Gastroesophageal sphincter (tissue), 4 donors: ENCODE measurements at places on chromosomes 3 and 15. TPM values are rescaled to one million over a fixed set of nuclear protein-coding genes. Genes with fewer than 3 reads are reported as not detected.

- ATAC-seq, result no peak
Measured at GRCh38 chr3:182294256-182294655, 499.0 kb upstream of the ATP11B start.

DNA sequence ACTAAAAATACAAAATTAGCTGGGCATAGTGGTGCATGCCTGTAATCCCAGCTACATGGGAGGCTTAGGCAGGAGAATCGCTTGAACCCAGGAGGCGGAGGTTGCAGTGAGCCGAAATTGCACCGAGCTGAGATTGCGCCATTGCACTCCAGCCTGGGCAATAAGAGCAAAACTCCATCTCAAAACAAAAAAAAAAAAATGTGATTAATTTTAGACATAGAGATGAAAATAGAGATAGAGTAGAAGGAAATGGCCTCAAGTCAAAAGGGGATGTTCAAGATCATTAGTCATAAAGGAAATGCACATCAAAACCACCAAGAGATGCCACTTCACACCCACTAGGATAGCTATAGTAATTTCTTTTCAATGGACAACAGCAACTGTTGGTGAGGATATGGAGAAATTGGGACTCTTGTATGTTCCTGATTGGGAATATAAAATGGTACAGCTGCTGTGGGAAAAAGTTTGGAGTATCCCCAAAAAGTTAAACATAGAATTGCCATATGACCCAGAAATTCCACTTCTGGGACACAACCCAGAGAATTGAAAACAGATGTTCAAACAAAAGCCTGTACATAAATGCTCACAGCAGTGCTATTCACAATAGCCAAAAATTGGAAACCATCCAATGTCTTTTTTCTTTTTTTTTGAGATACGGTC lies 55.4 kb downstream of the ABHD2 start:
- peak; percentile 53 for ATAC-seq

The PARP15 gene
- total RNA-seq, result not detected

The PATL2 gene
- not detected for total RNA-seq

GRCh38 chr15:58472821-58473581 lies 41.2 kb downstream of the LIPC start:
- ATAC-seq, result no peak

GRCh38 chr3:122312826-122313225 lies 12.2 kb upstream of the CSTA start:
- no peak for ATAC-seq

GRCh38 chr3:171904829-171905228 lies 61.7 kb downstream of the TMEM212 start:
- no peak for ATAC-seq

GRCh38 chr15:85062560-85062959 lies 80.9 kb downstream of the PDE8A start:
- ATAC-seq, result no peak

The CKMT1A gene
- 0.62 TPM for total RNA-seq

- no peak for ATAC-seq
Measured at GRCh38 chr3:99864289-99864688, 46.6 kb downstream of the CMSS1 start.

DNA sequence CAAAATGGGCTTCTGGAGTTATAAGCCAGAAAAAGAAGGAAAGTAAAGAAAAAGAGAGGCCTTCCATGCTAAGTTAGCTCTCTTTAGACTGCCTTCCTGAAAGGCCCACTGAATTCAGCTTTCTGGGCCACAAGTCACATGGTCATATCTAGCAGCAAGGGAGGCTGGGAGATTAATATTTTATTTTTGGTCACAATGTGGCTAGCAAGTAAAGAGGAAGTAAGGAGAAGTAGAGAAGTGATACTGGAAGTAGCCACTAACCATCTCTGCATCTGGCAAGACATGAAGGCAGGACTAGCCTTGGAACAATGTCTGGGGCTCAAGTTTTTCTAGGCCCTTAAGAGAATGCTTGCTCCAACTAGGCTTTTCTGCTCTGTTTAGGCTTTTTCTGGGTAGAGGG lies 81.8 kb upstream of the UBE2E1 start:
- no peak for ATAC-seq

The TMCO5A gene
- not detected for total RNA-seq

DNA sequence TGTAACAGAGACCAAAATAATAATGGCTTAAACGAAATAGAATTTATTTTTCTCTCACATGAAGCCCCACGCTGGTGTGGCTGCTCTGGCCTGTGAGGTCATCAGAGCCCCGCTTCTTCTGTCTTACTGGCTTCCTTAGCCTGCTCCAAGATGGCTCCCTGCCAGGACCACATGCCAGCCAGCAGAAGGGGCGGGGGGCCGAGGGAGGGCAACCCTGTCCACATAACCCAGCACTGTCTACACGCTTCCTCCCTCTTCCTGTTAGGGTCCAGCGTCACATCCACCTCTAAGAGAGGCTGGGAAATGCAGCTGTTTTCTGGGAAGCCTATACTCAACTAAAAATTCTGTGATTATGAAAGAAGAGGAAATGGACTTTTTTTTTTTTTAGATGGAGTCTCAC lies 107.9 kb upstream of the DLG1 start:
- ATAC-seq, result peak; percentile 57

DNA sequence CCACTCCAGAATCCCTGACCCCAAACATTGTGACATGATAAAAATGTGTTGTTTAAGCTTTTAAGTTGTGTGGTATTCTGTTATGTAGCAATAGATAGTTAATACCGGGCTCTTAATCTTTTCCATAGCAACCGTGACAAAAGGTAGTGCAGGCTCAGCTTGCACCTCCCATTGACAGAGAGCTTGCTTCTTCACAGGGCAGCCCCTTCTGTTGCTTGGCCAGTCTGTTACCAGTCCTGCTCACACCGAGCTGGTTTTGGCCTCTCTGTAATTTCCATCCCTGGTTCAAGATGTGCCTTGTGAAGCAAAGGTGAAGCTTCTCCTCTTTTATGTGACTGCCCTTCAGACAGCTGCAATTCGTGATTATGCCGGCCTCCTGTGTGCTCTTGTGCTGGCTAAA lies 86.9 kb downstream of the CRYGS start:
- ATAC-seq, result no peak

DNA sequence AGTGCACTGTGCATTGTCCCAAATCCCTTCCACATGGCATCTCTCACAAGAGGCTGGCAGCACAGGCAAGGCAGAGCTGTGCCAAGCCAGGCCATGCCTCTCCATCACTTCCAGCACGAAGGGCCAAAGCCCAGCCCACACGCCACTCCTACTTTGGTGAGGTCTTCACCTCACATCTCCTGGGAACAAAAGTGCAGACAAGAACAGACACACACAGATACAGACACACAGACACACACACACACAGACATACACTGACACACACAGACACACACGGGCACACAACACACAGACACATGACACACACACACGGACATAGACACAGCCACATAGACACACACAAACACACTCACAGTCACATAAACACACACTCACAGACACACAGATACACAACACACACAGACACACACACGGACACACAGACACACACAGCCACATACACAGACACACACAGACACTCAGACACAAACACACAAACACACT lies 233.3 kb downstream of the UACA start:
- ATAC-seq, result no peak

- no peak for ATAC-seq
Measured at GRCh38 chr15:60667925-60668324, 189.0 kb upstream of the ICE2 start.

DNA sequence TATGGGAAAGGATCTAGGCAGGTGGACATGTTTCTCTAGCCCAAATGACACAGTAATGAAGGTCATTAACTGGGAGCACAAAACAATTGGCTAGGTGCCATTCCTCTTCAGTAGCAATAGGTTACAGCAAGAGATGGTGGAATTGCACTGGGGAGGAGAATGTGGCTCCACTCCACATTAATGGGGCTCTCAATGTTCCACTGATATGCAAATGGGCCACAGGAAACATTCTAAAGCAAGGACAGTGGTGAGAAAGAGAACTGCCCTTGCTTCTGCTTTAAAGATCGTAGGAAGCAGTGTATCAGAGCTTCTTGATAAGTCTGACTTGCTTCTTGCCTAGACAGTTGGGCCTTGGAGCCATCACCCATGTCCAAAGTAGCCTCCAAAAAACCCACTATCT lies 271.4 kb upstream of the PPP2R3A start:
- no peak for ATAC-seq

The CCR9 gene
- not detected for total RNA-seq

DNA sequence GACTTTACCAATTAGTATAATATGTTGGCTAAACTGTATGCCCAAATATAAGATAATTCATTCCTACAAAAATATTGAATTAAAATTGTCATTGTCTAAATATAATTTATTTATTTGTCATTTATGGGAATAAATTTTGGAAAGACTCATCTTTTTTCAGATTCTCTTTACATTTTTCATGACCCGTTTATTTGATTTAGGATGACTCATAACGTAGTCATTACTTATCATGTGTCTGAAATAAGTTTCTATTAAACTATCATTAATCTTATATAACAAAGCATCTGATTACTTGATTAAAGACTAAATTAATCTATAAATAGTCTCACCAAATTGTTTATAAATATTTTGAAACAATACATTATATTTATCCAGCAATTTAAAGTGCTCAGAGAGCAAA lies 516.6 kb downstream of the CADM2 start:
- no peak for ATAC-seq

DNA sequence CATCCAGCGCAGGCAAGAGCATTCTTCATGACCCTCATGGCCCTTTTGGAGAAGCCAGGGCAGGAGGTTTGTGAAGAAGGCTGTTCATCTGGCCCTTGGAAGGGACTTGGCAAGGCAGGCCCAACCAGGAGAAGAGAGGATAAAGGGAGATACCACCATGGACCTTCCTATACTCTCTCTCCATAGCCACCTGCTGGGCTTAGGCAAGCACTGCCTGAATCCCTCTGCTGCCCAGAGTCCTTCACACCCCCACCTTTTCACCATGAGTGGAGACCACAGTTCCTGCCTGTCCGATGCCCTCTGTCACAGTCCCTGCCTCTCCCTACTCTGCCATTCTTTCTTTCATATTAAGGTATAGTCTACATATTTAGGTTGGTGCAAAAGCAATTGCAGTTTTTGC lies 10.6 kb upstream of the SFMBT1 start:
- no peak for ATAC-seq

The NR2F2 gene
- 126 TPM for total RNA-seq

GRCh38 chr3:184694716-184695115 lies 17.1 kb downstream of the MAGEF1 start:
- ATAC-seq, result no peak

The SLC25A20 gene
- 23.8 TPM for total RNA-seq
